ENCODE measurements at places on chromosomes 5 and 9.
A peak's percentile ranks its signal among the peaks of the same experiment; 100 is the strongest.

GRCh38 chr5:34490506-34491250 is 165.4 kb upstream of the RAI14 start:
- DNase-seq: peak; percentile 85

- DNase-seq: no peak
Observed at GRCh38 chr5:80177236-80177635, 78.6 kb downstream of the SERINC5 start.

DNA sequence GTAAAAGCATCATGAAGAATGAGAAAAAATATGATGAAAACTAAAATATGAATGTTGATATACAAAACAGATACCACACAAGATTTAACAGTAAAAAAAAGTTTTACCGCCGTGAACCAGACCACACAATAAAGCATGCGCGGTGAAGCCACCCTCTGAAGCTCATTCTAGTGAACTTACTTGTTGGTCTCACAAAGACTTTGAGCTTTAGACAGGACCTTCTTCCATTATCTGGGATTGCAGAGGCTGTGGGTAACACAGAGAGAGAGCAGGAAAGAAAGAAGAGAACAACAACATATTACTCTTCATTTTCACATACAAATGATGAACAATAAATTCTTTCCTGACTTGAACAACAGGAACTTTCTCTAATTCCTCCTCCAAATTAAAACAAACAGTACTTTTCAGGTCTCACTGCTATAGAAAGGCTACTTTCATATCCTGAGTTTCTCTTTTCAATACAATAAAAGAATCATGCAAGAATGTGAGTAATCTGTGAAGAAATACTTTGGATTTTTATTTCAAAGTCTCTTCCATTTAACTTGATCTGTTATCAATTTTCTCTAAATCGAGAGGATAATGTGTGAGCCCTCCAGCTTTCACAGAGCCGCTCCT is 283.1 kb downstream of the EFNA5 start:
- DNase-seq: no peak

DNA sequence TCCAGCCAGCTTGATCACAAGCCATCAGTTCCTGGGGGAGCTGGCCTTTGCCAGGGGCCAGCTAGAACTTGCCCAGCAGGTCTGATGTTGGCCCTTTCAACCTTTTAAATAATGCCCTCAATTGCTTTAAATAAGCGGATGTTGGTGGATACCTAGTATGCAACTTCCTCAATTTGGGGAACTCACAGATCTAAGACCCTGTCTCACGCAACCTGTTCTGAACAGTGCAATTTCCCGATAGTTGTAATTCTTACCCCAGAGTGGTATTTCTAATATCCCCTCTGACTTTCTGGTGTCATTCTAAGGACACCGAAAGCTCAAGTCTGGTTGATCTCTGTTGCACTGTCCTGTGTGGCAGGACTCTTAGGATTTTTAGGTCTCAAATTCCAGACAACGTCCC is 23.1 kb downstream of the GALNT12 start:
- no peak for DNase-seq

GRCh38 chr5:66344544-66344943 is 200.4 kb downstream of the SREK1 start:
- no peak for DNase-seq

- no peak for DNase-seq
Observed at GRCh38 chr9:89706731-89707191, 101.9 kb downstream of the GADD45G start.

DNA sequence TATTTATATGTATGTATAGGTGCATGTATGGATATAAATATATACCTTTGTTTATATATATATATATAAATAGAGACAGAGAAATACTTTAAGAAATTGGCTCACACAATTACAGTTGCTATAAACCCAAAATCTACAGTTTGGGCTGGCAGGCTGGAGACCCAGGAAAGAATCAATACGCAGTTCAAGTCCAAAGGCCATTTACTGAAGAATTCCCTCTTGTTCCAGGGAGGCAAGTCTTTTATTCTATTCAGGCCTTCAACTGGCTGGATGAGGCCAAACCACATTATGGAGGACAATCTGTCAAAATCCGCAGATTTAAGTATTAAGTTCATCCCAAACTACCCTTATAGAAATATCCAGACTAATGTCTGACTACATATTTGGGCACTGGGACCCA is 144.7 kb downstream of the ARL15 start:
- DNase-seq: no peak

GRCh38 chr9:89751079-89751825 is 146.4 kb downstream of the GADD45G start:
- DNase-seq: no peak

- no peak for DNase-seq
Observed at GRCh38 chr5:150112201-150113046, 26.1 kb upstream of the CSF1R start.
